ENCODE measurements at places on chromosomes 3 and 15.

DNA sequence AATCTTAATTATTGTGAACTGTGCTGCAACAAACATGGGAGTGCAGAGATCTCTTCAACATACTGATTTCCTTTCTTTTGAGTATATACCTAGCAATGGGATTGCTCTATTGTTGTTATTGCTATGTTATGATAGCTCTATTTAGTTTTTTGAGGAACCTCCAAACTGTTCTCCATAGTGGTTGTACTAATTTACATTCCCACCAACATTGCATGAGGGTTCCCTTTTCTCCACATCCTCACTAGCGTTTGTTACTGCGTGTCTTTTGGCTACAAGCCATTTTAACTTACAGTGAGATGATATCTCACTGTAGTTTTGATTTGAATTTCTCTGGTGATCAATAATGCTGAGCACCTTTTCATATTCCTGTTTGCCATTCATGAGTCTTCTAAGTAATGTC, 45.5 kb upstream of the TNFSF10 start:
- no peak for DNase-seq

GRCh38 chr3:185089343-185089742, 63.5 kb downstream of the C3orf70 start:
- DNase-seq: no peak

DNA sequence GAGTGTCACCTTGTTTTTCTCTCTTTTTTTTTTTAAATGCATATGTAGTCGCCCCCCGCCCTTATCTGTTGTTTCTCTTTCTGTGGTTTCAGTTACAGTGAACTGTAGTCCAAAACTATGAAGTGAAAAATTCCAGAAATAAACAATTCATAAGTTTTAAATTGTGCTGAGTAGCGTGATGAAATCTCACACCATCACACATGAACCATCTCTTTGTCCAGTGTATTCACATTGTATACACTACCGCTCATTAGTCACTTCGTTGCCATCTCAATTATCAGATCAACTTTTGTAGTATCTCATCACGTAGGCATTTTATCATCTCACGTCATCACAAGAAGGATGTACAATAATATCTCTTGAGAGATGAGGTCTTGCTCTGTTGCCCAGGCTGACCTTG, 62.5 kb upstream of the MLF1 start:
- no peak for DNase-seq

DNA sequence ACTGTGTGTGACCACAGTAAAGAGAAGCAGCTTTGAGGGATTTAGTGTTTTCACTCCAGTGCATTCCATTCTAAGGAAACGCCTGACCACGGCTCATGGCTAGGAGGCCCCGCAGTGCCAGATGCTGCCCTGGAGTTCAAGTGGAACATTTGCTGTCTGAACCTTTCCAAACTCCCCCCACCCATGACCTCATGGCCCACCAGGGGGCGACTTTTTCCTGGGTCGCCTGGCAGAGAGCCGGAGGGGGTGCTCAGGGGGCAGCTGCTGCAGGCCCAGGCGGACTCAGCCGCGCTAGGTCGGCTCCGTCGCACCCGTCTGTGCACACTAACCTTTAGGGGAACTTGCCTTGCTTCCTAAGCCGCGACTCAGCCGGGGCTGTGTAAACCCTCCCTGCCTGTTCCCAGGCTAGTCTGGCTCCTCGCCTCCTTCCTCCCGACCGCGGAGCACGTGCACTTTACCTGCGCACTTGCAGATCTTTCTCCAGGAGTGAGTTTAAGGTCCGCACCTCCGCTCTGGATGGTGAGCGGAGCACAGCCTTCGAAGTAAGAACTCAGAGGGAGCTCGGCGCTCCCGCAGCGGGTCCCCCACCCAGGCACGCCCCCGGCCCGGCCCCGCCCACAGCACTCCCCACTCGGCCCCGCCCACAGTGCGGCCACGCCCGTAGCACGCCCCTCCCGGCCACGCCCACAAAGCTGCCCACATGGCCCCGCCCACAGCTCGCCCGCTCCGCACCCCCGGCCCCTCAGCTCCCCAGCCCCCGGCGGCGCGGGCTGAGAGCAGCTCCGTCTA, at the start of gene OCA2:
Gene OCA2, minus strand, starts transcription at position 550 of the 789 bp plus-strand sequence. CDS start 17,441 bp downstream, outside the sequence.
- DNase-seq: peak; percentile 96

GRCh38 chr3:3927965-3928364, 128.7 kb downstream of the LRRN1 start:
- no peak for DNase-seq

- no peak for DNase-seq
Observed at GRCh38 chr3:52535411-52536111, 844 bp upstream of the UQCC5 start.

DNA sequence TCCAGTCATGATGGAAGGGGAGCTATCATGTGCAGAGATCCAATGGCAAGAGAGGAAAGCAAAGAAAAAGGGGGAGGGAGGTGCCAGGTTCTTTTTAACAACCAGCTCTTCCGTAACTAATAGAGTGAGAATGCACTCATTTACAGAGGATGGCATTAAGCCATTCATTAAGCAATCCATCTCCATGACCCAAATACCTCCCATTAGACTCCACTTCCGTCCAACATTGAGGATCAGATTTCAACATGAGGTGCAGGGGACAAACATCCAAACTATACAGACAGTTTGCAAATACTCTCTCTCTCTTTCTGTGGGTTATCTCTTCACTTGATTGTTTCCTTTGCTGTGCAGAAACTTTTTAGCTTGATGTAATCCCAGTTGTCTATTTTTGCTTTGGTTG, 21.2 kb downstream of the ZDHHC23 start:
- DNase-seq: no peak

DNA sequence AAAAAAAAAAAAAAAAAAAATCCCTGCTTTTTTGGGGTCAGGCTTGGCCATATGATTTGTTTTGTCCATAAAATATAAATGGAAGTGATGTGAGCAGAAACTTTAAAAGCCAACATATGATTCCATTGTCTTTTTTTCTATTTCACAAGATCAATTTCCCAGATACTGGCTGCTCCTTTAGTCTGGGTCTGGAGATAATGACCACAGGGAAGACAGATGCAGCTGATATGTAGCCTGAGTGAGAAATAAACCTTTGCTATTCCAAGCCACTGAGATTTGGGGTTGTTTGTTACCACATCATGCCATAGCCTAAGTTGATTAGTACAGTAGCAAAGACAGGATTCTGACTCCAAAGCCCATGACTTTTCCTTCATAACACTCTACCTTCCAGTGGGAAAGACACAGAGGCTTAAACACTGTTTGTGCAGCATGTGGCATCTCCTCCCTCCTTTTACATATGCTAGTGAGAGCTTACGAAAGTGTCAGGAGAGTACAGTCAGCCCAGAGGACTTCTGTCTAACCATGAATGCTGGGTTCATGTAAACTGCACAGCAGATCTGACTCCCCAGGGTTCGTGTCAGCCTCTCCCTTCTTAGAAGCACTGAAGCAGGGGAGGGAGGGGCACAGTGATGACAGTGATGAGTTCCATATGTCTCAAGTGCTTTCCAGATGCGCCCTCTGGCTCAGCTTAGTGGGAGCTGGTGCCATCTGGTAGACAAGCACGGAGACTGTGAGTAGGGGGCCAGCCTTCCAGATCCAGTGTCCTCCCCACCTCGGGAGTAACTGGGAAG, 36.7 kb upstream of the SLC7A14 start:
- DNase-seq: peak; percentile 56

DNA sequence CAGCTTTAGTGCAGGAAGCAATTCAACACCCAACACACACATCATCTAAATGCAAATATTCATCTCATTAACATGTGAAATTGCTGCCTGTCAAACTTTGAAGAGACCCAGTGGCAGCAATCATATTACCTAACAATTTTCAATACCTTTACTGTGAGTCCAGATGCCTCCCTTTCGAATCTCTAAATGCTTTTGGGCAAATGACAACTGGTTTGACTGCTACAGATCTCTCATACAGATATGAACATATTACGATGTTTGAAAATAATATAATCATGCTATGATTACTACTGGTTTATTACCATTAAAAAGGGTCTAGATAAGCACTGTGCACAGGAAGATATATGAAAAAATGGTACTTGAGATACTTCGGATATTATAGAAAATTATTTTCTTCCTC, 137.9 kb downstream of the ADAMTS9 start:
- no peak for DNase-seq

DNA sequence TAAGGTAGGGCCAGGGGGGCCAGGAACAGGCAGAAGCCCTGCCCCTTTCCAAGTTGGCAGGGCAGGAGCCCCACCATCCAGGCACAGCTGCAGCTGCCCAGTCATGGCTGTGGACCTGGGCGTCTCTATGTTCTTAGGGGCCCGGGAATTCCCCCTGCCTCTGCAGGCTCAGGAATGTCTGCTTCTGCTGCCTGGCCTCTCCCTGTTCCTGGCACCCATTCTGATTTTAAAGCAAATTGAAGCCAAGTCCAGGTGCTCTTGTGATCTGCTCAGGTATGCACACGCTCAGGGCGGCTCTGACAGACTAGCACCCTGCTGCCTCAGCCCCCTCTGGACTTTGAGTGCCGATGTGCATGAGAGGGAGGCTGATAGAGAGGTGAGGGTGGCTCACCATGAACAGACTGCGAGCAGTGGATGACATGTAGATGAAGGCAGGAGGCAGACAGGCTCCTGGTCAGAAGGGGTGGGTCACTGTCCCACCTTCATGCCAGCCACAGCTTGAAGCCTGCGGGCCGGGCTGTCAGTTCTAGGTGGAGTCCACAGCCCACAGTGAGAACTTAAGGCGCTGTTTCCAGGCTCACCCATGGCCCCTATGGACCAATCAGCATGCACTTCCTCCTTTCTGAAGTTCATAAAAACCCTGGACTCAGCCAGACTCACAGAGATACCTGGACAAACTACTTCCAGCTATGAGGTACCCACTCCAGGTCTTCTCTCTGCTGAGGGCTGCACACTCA, 747.8 kb upstream of the GBE1 start:
- DNase-seq: no peak

DNA sequence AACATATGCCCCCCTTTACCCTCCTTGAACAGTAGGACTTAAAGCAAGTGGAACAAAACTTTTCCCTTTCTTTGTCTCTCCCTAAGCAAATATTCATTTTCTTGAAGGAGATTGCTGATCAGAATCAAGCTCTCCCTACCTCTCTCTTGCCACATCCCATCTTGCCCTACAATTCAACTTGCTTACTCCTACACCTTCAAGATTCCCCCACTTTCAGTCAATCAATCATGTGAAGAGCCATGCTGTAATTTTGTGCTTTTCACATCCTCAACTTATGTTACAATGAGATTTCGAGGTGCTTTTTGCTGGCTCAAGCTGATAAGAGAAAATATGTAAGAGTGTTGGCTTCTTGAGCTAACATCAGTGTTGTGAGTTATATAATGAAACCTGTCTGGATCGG, 662.9 kb downstream of the NLGN1 start:
- no peak for DNase-seq

DNA sequence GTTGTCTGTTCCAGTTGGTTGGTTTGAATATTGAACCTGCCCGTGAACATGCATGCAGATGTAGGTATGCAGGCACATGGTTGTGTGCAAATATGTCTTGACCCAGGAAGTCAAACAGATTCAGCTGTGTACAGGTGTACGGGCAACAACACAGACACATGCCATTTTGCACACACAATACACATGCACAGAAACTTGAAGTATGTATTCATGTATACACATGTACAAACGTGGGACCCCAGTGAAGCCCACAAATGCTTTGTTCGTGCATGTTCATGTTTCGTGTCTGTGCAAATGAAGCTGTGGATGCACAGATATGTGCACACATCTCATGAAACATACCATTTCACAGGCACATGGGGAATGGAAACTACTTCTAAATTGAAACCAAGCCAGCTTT, 30.7 kb downstream of the IDH3A start:
- DNase-seq: no peak

- DNase-seq: no peak
Observed at GRCh38 chr3:23494967-23495366, 291.8 kb downstream of the UBE2E2 start.

GRCh38 chr3:156256256-156256655, 135.9 kb downstream of the KCNAB1 start:
- no peak for DNase-seq

DNA sequence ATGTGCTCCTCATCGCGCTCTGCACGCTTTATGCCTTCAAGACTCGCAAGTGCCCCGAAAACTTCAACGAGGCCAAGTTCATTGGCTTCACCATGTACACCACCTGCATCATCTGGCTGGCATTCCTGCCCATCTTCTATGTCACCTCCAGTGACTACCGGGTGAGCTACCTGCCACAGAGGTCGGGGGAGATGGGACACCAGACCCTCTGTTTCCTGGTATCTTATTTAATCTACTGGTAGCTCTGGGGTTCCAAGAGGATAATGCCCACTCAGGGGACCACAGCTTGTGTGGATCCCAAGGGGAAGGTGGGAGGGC, 9.1 kb downstream of the GRM2 start:
- no peak for DNase-seq

GRCh38 chr15:40344631-40345120, 3.9 kb upstream of the CCDC9B start:
- peak; percentile 82 for DNase-seq

GRCh38 chr3:99928771-99929744, 111.4 kb downstream of the CMSS1 start:
- no peak for DNase-seq

GRCh38 chr3:58207954-58208353, 2.8 kb downstream of the DNASE1L3 start:
- DNase-seq: no peak

GRCh38 chr3:183774631-183775030, 50.7 kb downstream of the MAP6D1 start:
- no peak for DNase-seq

DNA sequence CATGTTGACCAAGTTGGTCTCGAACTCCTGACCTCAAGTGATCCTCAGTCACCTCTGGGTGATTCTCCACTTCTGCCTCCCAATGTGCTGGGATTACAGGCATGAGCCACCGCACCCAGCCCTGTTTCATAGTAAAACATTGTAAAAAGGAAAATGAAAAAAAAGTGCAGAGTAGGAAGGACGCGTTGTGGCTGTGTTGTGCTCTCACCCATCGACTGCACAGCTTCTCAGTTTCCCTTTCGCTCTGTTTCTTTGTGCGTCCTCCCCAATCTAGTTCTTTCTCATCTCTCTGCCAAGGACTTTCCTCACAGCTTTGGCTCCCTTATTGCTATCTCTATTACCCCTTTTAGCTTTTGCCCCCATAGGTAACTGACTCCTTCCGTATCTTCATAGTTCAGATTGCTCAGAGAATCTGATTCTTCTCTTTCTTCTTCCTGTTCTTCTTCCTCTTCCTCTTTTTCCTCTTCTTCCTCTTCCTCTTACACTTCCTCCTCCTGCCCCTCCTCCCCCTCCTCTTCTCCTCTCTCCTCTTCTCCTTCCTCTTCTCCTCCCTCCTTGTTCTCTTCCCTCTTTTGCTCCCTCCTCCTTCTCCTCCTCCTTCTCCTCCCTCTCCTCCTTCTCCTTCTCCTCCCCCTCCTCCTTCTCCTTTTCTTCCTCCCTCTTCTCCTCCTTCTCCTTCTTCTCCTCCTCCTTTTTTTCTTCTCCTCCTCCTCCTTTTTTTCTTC, 81.1 kb upstream of the VGLL4 start:
- no peak for DNase-seq

- peak; percentile 49 for DNase-seq
Observed at GRCh38 chr3:106819440-106819839, 557.8 kb upstream of the CCDC54 start.

DNA sequence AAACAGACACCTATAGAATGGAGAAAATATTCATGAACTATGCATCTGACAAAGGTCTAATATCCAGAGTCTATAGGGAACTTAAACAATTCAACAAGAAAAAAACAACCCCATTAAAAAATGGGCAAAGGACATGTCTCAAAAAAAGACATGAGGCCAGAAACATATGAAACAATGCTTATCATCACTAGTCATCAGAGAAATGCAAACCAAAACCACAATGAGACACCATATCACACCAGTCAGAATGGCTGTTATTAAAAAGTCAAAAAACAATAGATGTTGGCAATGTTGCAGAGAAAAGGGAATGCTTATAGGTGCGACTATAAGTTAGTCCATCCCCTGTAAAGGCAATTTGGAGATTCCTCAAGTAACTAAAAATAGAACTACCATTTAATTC, 11.4 kb upstream of the HDGFL3 start:
- DNase-seq: no peak

Measured in D341Med (cell line).